GM13976 (cell line): ENCODE measurements at places on chromosomes 1 and 21.

DNA sequence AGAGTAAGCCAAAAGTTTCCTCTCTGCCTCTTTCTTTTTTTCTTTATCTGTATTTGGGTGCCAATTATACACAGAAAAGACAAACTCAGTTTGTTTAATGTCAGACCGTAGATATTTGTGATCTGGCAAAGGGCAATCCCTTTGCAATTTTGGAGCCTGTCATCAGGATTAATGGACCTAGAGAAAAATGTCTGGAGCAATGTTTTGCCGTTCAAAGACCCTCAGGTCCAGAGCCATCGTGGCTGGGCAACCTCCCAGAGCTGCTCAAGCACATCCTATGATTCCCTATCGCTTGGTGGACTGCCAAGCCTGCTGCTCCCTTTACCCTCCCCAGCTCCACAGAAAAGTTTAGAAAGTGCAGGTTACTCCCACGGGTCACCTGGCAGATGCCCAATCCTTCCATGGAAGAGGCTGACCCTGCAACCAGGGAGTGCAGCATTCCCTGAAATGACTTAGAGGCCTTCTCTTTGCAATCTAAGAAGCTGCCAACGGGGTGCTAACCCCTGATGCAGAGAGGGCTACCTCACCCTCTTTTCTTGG, 112.5 kb upstream of the NGF start:
- no peak for DNase-seq

DNA sequence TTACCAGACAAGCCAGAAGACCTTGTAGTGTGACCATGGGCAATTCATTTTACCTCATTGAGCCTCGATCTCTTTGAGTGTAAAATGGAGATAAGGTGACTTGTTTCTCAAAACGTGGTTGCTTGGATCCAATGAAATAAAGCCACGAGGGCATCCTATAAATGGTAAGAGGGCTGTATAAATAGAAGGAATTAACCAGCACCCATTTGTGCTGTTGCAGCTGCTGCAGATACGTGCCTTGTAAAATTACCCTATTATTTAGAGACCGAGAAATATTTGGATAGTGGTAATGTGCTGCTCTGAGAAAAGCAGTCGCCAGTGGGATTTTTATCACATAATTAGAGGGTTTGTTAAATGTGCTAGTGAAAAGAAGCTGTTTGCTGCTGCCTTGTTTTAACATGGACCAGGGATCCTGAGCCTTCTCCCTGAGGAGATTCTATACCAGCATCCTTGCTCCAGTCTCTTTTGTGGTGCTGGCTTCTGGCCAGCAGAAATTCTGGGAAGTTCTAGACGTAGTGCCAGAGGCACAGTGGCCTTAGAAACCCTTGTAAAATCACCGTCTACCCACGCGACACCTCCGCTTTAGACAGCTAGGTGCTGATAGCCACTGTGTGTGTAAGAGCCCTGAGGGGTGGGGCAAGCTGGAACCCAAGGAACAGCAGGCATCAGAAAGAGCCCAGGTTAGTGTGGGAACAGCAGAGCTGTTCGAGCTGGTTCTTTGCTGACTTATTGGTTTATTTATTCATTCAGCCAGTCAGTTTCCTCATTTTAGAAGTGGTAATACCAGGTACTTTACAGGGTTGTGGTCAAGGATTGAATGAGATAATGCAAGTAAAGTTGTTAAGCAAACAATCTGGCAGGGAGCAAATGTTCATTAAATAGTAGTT, 137.5 kb downstream of the NOS1AP start:
- no peak for DNase-seq

DNA sequence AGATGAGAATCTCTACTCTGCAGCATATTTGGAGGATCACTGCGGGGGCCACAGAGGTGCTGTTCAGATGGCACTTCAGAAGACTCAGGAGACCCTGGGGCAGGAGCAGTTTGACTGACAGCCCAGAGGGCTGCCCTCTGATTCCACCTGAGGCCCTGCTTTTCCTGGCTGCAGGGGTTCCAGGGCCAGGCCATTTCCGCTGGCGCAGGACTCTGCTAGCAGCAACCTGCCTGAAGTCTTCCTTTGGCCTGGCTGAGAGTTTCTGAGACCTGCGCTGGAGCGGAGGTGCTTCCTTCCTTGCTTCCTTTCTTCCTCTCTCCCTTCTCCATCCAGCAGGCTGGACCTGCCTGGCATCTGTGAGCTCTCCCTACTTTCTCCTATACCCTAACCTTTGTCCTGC, 11.8 kb downstream of the PCSK9 start:
- DNase-seq, result no peak

GRCh38 chr1:234782791-234783190, 172.8 kb upstream of the IRF2BP2 start:
- no peak for DNase-seq

- DNase-seq, result peak; percentile 6
Observed at GRCh38 chr1:176315519-176316220, 108.6 kb upstream of the COP1 start.

DNA sequence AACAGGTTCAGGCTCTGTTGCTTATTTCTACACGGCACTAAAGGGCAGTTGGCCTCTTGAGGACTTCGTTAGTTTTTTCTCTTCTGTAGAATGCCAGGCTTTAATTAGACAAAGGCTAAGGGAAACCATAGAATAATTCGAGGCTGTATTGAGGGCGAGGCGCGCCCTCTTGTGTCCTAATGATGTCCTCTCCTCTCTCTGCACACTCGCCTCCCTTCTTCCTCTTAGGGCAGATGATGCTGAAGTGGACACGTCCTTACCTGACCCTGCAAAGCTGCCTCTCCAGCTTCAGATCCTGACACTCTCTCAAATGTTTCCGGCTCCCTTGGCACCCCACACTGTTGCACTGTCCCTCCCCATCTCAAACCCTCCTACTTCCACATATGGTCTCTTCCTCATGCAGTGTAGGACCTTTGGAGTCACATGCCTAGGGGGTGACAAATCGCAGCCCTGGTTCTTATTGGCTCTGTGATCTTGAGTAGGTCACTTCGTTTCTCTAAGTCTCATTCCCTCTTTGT, 1.9 kb upstream of the ZSCAN20 start:
- DNase-seq, result peak; percentile 78

GRCh38 chr1:225119307-225119706, 189.8 kb downstream of the DNAH14 start:
- no peak for DNase-seq

DNA sequence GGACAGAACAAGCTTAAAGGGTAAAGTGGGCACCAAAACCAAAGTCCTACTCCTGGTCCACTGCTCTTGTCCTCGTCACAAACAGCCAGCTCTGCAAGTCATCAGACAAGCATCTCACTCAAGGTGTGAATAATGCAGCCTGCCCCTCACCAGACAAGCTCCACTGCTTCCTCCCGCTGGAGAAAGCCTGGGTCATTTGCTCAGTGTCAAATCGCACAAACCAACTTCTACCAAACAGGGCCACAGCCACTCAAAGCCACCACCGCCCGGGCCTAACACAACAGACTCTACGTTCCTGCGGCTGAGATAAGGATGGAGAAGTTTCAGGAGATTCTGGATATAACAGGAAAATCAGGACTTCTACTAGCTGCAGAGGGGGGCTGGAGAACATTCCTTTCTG, 3.3 kb downstream of the SSBP3 start:
- DNase-seq, result no peak

DNA sequence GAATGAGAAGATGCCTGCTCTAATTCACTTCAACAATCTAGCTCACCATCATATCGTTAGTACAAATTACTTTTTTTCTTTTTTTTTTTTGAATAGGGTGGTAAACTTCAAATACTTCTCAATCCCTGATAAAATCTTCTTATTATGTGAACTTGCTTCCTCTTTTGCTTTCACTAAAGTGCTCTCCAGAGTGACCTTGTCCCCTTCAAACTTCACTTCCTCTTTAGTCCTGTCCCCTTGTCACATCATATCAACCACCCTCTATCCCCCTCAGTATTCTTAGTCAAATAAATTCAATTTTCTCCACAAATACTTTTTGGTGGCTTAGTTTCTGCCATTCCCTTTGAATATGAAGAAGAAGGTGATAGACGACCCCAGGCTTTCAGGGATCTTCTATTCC, 124.9 kb upstream of the PLXNA2 start:
- DNase-seq, result no peak
